ENCODE measurements at places on chromosomes 2 and 18.

- no peak for DNase-seq
These were observed 89.1 kb upstream of the KLF7 start for GRCh38 chr2:207254591-207255464.

GRCh38 chr18:62506495-62507143, 16.2 kb upstream of the ZCCHC2 start:
- no peak for DNase-seq

DNA sequence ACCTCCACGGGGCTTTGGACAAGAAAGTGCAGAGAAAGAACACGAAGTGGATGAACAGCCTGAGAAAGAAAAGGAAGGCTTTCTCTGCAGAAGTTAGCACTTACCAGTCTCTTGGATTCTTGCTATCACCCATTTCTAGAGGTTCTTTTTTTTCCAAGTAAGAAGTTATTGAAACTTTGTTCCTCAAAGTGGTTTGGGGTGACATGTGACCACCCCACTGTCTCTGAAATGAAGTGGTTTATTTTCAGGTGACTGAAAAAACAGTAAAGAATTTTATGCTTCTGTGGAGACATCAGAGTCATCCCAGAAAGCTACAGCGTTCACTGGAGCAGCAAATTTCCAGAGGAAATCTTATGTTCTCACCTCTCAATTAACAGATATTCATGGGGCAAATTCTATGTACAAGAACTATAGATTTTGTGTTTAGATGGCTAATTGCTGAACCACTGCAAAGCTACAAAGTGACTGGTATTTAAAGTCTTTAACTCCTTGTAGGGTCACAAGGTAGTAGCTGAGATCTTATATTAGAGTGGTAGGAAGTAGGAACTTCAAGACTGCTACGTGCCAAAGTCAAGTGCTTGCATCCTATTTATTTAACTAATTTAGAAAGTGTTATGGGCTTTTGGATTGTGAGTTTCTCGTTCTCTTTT, 267.5 kb downstream of the TGIF1 start:
- no peak for DNase-seq

DNA sequence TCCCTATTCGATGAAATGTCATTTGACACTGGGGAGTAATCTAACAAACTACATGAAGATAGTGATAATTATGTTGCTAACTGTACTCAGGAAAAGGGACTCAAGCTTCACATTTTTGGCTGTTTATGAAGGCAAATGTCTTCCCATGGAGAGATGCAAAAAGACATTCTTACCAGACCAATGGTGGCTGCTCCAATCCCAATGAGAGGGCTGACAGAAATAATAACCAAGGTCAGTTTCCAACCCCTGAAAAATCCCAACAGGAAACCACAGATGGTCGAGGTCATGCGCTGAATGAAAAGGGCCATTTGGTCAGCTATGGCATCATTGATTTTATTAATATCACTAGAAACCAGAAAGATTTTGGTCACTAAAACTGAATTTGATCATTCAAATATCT, 37.6 kb downstream of the ABCB11 start:
- DNase-seq = no peak

GRCh38 chr18:77658751-77659448, 409.3 kb downstream of the GALR1 start:
- DNase-seq = no peak

GRCh38 chr2:146992057-146992456, 852.8 kb upstream of the ACVR2A start:
- DNase-seq = no peak

DNA sequence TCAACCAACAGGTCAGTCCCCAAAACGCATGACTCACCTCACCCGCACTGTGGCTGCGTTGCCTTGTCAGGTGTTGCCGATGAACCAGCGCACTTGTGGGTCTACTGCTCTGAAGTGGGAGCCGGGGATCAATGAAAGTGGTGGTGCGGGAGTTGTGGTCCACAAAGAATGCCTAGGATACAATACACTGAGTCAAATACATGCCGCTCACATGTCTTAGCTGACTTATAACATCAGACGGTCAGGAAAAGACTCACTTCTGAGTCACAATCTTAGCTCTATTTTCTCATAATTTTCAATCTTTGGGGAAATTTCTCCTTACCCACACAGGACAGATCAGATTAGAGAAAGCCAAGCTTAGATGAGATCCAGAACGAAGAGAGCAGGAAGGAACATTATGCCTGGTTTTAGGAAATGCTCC, 107.1 kb upstream of the STK17B start:
- DNase-seq = no peak

DNA sequence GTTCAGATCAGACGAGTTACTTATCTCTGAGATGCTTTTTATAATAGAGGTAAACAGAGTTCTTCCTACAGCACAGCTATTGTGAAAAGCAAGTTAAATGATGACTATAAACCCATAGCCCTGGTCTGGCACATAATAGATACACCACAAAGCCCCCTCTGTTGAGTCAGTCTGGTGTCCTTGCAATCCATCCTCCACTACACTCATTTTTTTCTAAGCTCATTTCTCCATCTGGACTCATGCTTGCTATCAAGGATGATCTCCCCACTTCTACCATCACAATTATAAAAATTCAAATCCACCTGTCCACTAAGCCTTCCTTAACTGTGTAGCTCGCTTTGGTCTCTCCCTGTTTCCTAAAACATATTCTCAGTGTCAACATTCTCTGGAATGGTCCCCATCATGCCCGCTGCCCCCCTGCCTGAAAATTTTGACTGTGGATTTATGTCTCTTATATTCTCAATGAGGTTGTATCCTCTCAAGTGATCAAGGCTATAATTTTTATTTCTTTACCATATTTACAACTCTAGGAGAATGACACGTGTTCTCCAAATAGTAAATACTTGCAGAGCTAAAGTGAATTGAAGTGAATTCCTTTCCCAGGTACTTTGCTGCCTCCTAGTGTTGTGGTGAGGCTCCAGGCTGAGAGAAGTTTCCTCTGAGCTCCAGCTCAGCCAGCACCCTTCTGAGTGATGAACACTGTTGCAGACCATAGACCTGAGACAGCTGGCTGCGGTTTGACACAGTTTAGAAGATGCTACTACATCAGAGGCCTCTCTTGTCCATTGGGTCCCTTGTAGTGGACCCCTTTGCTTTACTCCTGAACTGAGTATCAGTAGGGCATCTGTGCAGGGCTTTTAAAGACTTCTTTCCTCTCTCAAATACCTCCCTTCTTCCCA, 108.7 kb downstream of the DPP10 start:
- peak; percentile 36 for DNase-seq

Measured in globus pallidus (tissue), 1 donor.